COR-L47 (cell line): ENCODE measurements at places on chromosomes 7 and 10.

GRCh38 chr7:93551063-93551895, 23.2 kb downstream of the CALCR start:
- peak; percentile 30 for DNase-seq

GRCh38 chr7:138493535-138493934, 33.5 kb downstream of the TRIM24 start:
- DNase-seq = no peak

DNA sequence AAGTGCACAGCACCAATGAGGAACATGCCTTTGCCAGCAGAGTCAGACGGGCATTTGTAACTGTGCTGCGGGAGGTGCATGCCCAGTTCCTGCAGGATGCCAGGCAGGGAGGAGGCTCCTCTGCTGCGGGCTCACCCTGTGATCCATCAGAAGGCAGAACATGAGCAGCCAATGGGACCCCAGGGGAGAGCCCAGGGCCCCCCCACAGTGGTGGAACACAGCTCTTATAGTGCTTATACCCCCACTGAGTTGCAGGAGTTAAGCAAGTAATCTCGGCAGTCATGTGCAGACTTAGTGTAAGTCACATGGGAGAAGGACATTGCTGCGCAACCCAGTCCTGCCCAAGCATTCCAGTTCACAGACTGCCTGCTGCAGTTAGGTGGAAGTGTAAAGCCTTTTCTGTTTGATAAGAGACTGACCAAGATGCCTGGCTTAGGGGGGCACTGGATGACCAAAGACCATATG, 120.3 kb upstream of the TMEM106B start:
- no peak for DNase-seq

DNA sequence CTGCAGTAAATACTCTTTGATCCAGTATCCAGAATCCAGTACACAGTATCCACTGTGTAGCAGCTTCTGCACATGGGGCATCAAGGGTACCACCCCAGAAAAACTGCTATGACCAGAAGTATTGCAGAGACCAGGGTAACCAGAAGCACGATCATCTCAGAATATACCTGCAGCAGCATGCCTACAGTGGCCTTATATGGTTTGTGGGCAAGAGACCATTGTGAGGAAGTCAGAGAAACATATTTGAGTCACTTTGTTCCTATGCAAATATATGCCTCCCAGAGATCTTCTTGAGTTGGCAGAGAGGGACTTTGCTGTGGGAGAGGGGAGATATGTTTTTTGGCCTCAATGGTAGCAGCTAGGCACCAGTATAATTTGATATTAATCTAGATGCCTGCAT, 206.4 kb upstream of the LRRTM3 start:
- no peak for DNase-seq

- DNase-seq = no peak
These were observed 7.7 kb downstream of the CPVL start for GRCh38 chr7:29138588-29138987.

DNA sequence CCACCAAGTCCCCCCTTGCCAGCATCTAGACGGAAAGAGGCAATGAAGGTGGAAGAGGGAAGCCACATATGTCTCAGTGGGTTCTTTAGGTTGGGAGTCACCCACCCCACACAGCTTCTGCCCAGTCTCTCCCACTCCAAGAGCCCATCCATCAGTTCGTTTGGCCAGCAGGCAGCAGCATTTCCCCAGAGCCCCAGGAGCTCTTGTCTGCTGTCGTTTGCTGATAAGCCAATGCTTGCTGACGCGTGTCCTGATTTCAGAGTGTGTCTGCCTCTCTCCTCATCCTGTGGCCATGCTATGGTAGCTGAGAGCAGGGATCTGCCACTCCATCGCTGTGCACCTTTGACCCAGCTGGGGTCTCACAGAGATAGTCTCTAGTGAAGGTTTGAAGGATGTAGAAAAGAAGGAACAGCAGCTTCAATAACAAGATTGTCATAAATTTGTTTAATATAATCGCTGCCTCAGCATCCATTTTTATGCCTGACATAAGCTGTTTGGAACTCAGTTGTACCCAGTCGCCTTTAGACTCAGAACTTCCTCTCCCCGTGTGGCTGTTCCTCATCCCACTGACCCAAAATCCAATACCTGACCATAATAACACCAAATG, 39.4 kb upstream of the GDF10 start:
- no peak for DNase-seq

- DNase-seq = no peak
These were observed 4.9 kb upstream of the HERPUD2 start for GRCh38 chr7:35699796-35700305.

GRCh38 chr10:80503584-80504157, 34.0 kb upstream of the SH2D4B start:
- DNase-seq = no peak

DNA sequence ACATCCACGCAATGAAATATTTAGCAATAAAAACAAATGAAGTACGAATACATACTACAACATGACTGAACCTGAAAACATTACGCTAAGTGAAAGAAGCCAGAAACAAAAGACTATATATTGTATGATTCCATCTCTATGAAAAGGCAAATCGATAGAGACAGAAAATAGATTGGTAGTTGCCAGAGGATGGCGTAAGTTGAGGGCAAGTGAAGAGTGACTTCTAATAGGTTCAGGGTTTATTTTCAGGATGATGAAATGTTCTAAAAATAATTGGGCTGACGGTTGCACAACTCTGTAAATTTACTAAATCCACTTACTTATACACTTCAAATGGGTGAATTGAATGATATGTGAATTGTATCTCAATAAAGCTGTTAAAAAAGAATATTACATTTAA, 39.5 kb upstream of the TECTB start:
- no peak for DNase-seq

GRCh38 chr10:31000071-31000782, 31.4 kb downstream of the ZNF438 start:
- DNase-seq = no peak

DNA sequence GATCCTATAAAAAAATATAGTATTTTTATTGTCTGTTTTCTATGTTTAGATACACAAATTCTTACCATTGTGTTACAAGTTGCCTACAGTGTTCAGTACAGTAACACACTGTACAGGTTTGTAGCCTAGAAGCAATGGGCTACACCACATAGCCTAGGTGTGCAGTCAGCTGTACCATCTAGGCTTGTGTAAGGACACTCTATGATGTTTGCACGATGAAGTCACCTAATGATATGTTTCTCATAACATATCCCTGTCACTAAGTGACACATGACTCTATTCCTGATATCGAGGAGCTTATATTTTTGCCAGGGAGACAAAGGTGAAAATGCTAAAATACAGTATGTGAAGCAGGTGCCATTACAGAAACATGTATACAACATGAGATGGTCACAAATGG, 18.6 kb downstream of the ZNF25 start:
- no peak for DNase-seq

DNA sequence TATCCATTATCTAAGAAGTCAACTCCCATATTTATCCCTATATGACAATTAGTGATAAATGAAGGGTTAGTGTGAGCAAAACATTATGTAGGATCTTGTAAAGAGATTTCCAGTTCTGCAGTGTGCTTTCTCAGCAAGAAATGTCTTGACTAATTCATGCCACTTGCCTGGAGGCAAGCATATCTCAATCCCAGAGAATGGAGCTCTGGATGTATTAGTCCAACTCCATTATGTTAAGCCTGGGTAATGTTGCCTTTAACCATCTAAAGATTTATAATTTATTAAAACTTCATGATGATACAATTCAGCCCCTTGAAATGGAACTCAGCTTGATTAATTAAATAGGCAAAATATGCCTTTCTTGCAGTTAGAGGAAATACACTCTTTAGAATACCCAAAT, 1079.9 kb upstream of the LRRTM3 start:
- DNase-seq = no peak
